ENCODE measurements at places on chromosomes 2 and 18. TPM values are rescaled to one million over a fixed set of nuclear protein-coding genes. Genes with fewer than 3 reads are reported as not detected.
A peak's percentile ranks its signal among the peaks of the same experiment; 100 is the strongest.

The DLX1 gene
- not detected for polyA plus RNA-seq

The TPO gene
- 10.6 TPM for polyA plus RNA-seq

The ADGRF3 gene
- 0.14 TPM for polyA plus RNA-seq

The CRYBA2 gene
- polyA plus RNA-seq = not detected

The KIF5C gene
- 5.4 TPM for polyA plus RNA-seq

The MBP gene
- 92.2 TPM for polyA plus RNA-seq

The CTAGE1 gene
- not detected for polyA plus RNA-seq

The RAX gene
- not detected for polyA plus RNA-seq

- no peak for DNase-seq
- no peak overlapping the region for H3K27ac ChIP-seq
- H3K36me3 ChIP-seq = no peaks in the 10 kb centered on the region
- no peaks in the 10 kb centered on the region for H3K27me3 ChIP-seq
- no peak overlapping the region for H3K4me3 ChIP-seq
Measured at GRCh38 chr2:165777522-165778186, 16.4 kb downstream of the GALNT3 start.

DNA sequence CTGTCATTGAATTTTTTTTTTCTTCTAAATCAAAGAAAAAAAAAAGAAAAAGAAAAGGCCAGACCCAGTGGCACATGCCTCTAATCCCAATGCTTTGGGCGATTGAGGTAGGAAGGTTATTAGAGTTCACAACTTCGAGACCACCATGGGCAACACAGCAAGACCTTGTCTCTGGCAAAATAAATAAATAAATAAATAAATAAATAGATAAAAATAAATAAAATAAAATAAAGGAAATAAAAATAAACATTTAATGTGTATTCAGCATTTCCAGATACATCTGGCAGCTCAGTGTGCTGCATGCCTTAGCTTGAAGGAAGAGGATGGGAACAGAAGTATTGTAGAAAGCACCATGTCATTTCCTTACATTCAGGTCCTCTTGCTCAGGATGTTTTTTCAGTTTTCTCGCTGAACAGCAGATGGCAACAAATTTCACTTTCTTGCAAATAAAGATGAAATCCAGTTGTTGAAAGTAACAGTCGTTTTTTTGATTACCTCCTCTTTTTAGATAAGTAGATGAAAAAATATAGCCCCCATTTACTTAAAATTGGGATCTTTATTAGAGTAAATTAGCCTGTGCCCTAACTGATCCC lies 25.7 kb upstream of the FAM178B start:
- H3K27me3 ChIP-seq = no peaks in the 10 kb centered on the region
- no peaks in the 10 kb centered on the region for H3K4me1 ChIP-seq
- H3K36me3 ChIP-seq = no peaks in the 10 kb centered on the region
- H3K27ac ChIP-seq = no peak overlapping the region
- H3K4me3 ChIP-seq = no peak overlapping the region

GRCh38 chr2:220162320-220162719 lies 534.9 kb downstream of the SLC4A3 start:
- no peak overlapping the region for H3K27ac ChIP-seq
- H3K4me1 ChIP-seq = no peaks in the 10 kb centered on the region
- H3K27me3 ChIP-seq = no peaks in the 10 kb centered on the region
- no peak overlapping the region for H3K4me3 ChIP-seq

GRCh38 chr2:98233941-98234340 lies 112.3 kb upstream of the CNGA3 start:
- H3K27me3 ChIP-seq = no peaks in the 10 kb centered on the region
- no peaks in the 10 kb centered on the region for H3K4me1 ChIP-seq
- no peak overlapping the region for H3K4me3 ChIP-seq

DNA sequence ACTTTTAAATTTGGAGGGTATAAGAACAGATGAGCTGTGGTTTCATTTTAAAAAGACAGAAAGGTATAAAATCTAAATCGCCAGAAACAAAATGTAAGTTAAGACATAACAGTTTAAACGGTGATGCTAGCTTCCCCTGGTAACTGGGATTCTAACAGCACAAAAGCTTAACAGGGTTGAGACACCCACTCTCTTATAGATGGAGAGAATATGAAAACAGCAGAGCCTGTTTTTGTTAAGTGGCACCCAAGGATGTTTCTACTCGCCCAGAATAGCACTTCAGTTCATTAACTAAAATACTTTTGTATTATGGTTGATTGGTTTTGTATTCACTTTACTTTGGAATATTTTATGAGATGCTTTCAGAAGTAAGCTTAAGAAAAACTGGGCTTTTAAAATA lies 151.9 kb upstream of the RND3 start:
- H3K4me3 ChIP-seq = no peak overlapping the region
- H3K27ac ChIP-seq = no peak overlapping the region
- no peak for DNase-seq

DNA sequence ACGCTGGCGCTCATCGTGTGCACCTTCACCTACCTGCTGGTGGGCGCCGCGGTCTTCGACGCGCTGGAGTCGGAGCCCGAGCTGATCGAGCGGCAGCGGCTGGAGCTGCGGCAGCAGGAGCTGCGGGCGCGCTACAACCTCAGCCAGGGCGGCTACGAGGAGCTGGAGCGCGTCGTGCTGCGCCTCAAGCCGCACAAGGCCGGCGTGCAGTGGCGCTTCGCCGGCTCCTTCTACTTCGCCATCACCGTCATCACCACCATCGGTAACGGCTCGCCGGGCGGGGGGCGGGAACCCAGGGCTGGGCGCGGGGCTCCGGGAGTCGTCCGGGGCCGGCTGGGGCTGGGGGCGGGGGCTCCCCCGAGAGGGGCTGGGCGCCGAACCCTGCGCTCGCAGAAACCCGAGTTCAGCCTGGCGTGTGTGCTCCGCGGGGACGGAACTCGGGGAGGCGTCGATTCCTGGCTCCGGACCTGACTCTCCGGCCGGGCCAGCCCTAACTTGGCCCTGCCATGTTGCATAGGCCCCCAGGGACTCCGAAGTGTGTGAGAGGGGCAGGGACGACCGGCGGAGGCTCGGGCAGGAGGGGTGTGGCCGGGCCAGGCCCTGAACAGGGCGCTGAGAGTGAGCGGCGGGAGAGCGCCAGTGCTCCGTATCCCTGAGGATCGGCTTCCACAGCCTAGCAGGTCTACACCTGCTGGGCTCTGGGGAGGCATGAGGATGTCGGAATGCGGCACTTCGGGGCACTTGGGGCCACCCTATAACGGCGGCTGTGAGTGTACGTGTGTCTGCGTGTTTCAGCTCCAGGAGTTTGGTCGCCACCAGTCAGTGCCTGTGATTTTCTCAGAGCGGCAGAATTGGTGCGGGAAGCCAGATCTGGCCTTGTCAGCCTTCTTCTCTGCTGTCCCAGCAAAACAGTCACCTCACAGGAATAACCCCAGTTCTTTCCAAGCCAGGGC lies 651 bp downstream of the KCNK3 start:
- no peaks in the 10 kb centered on the region for H3K36me3 ChIP-seq
- no peak for DNase-seq
- H3K27me3 ChIP-seq = peaks cover 13% of the 10 kb centered on the region
- no peaks in the 10 kb centered on the region for H3K4me1 ChIP-seq
- H3K4me3 ChIP-seq = no peak overlapping the region
- no peak overlapping the region for H3K27ac ChIP-seq

DNA sequence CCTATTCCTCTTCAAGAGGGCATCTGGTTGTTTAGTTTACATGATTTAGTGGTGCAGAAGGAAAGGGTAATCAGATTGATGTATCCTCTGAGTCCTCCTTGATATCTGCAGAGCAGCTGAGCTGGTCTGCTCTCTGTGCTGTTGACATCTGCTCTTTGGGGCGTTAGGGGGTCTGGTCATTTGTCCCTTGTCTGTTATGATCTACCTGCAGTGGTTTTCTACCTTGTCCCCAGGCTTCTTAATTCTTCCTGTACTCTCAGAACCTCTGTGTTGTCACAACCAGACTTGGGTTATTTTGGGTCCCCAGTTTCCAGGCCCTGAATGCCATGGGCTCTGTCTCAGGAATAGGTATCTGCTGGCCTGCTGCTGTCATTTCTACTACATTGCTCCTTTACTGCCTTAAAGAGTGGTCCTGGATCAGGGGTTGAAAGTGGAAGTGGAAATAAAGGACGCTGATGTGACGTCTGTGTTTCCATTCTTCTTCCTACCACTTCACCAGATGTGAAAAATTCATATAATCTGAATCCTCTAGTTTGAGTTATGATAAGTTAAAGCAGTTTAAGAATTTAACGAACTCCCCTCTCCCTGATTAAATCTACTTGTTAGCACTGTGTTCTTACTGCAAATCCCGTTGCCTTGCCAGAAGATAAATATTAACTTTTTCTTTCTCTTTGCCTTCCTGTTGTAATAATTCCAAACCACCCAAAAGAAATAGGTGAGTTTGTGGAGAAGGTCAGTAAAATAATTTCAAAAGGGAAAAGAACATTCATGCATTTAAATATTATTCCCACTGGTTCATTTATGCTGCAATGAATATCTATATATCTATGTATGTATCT lies 16.6 kb upstream of the CPS1 start:
- no peak overlapping the region for H3K27ac ChIP-seq
- H3K4me1 ChIP-seq = no peaks in the 10 kb centered on the region
- DNase-seq = no peak

DNA sequence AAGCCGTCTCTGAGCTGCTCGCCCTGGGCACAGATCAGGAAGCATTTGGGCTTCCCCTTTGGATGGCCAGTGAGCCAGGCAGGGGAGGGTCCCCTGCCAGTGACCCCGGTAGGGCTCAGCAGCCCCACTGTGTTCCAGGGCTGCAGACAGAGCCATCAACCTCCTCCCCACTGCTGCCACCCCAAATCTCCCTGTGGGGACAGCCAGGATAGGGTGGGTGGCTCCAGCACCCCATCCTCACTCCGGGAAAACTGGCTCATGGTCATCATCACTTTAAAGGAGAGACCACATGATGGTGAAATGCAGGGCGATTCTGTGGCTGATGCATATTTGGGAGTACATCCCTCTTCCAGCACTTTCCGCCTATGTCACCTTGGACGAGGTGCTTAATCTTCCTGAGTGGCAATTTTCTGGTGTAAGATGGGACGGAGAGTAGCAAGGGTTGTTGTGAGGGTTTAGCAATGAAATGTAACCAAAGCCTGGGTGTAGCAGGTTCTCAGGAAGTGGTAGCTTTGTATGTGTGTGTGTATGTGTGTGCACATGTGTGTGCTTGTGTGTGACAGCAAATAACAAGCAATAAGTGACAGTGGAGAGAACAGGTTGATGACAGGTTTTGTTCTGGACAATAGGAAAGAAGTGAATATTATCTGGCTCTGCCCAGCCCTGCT lies 61.8 kb downstream of the ACAA2 start:
- H3K4me3 ChIP-seq = no peak overlapping the region
- peaks cover 15% of the 10 kb centered on the region for H3K4me1 ChIP-seq
- DNase-seq = peak; percentile 62

GRCh38 chr2:6355886-6356761 lies 509.6 kb downstream of the CMPK2 start:
- H3K4me3 ChIP-seq = no peak overlapping the region
- no peaks in the 10 kb centered on the region for H3K4me1 ChIP-seq
- DNase-seq = no peak
- no peaks in the 10 kb centered on the region for H3K36me3 ChIP-seq
- H3K27ac ChIP-seq = no peak overlapping the region

DNA sequence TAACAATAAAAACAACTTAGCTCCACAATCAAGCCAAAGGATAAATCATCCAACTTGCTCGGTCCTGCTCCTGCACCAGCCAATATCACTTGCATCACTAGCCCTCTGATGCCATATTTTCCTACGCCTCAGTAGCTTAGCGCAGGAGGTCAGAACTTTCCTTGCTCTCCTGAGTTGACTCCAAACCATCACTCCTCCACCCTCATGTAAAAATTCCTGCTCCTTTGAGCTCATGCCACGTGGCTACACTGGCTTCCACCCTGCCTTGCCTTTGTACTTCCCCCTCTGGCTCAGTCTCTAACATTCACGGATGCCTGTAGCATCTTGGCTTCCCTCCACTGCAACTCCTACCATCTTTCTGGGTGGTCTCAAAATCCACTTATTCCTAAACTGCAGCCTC lies 25.2 kb downstream of the AAK1 start:
- H3K4me1 ChIP-seq = peaks cover 92% of the 10 kb centered on the region
- no peaks in the 10 kb centered on the region for H3K27me3 ChIP-seq
- no peak for DNase-seq
- H3K27ac ChIP-seq = no peak overlapping the region
- no peak overlapping the region for H3K4me3 ChIP-seq

GRCh38 chr2:80461505-80462197 lies 157.1 kb upstream of the LRRTM1 start:
- H3K36me3 ChIP-seq = no peaks in the 10 kb centered on the region
- H3K4me1 ChIP-seq = no peaks in the 10 kb centered on the region
- H3K4me3 ChIP-seq = no peak overlapping the region
- H3K27ac ChIP-seq = no peak overlapping the region

DNA sequence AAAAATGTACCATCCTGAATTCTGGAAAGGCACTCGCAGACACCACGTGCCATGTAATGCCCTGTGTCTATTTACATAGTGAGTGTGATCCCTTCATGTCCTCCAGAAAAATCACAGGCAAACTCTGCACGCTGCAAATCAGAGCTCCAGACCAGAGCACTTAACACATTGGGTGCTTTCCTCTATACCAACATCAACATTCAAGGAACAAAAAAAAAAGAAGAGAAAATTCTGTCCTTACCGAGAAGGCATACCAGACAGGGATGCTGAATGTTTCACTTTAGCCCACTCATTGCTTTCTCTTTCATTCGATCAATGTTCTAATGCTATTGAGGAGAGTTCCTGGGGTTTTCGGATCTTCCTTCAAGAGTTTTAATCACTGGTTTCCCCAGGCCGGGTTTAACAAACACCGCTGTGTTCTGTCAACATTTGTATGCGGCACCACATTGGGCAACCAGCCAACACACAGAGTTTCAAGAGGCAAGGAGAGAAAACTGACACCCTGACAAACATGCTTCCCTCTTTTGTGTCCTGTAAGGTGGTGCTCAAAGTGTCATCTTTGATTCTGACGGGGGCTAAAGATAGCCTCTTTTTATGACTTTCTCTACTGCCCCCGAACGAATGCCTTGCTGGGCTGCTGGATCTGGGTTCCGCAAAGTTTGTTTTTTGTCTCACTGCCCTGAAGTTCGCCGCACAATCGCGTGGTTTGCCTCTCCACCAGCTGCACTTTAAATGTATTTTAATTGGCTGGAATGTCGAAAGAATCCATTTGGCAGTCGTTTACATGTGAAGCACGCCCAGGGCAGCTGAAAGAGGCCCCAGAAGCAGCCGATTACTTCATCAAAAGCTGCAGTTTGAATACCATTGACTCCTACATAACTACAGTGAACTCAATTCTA lies 106.4 kb upstream of the NCKAP5 start:
- H3K36me3 ChIP-seq = no peaks in the 10 kb centered on the region
- H3K4me3 ChIP-seq = no peak overlapping the region
- H3K4me1 ChIP-seq = no peaks in the 10 kb centered on the region
- DNase-seq = no peak
- no peak overlapping the region for H3K27ac ChIP-seq

GRCh38 chr2:197360744-197361156 lies 50.2 kb upstream of the ANKRD44 start:
- H3K36me3 ChIP-seq = no peaks in the 10 kb centered on the region
- no peak for DNase-seq
- H3K4me3 ChIP-seq = no peak overlapping the region
- no peaks in the 10 kb centered on the region for H3K27me3 ChIP-seq
- no peak overlapping the region for H3K27ac ChIP-seq

Data from CD4-positive, alpha-beta memory T cell (primary cell).